ENCODE measurements at places on chromosomes 12 and 14.

DNA sequence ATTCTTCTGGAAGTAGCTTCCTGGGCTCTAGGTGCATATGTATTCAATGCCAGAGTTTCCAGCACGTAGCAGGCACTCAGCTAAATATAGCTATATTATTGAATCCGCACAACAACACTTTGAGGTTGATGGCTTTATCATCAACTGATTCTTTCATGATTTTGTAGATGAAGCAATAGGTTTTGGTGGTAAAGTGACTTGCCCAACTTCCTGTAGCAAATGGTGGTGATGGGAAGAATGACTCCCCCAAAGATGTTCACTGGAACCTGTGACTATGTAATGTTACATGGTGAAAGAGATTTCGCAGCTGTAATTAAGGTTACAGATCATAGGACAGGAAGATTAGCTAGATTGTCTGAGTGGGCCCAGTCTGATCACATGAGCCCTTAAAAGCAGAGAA lies 3.2 kb downstream of the TDRD9 start:
- DNase-seq, result no peak

GRCh38 chr14:105207460-105207901 lies 26.4 kb upstream of the NUDT14 start:
- DNase-seq, result no peak

- no peak for DNase-seq
Measured at GRCh38 chr14:77618381-77618970, 2.0 kb upstream of the SPTLC2 start.

DNA sequence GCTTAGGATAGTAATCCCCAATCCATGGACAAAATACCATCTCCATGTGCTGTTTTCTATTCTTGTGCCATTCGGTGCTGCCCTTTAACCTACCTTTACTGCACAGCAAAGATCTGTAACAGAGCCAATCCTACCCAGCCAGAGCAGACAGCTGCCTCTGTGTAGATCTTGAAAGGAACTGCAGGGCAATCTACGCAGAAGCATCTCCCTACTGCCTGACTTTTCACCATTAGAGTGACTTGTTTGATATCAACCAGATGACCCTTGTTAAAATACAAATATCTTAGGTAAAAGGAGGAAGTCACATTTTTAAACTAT lies 33.9 kb upstream of the PPM1A start:
- DNase-seq, result no peak

- DNase-seq, result peak; percentile 59
Measured at GRCh38 chr14:68607081-68607866, 185.6 kb downstream of the ZFP36L1 start.

- DNase-seq, result no peak
Measured at GRCh38 chr14:36702474-36702873, 40.8 kb downstream of the PAX9 start.

DNA sequence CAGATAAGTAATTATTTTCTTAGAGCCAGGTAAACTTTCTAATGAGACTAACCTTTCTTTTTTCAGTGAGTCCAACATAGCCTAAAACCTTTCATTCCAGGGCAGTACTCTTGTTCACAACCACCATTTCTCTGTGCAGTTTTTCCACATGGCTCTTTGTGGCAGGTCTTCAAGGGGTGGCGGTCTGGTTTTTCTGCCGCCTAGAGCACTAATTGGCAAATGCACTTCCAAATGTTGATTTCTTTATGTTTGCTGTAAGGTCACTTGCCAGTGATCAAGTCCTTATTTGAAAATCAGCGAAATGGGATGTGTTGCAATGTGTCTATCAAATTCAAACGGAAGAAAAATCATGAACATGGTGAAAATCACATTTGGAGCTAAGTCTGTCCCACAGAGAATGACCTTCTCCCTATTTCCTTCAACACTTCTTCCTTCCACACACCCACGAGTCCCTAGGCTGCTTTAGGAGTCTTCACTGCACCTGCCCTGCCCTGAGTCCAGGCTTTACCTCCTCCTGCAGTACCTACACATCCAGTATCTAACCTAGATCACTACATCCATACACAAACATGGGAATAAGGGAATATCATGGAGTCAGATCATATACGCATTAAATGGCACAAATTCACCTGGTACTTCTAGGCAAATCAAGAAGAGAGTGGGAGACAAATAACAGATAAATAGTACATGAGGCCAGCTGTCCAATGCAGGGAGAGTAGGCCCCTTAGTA lies 1.9 kb downstream of the SRGAP1 start:
- no peak for DNase-seq

- DNase-seq, result peak; percentile 84
Measured at GRCh38 chr12:19643635-19644034, 204.3 kb downstream of the AEBP2 start.

Data from choroid plexus epithelial cell (primary cell).